ENCODE measurements at places on chromosomes 5 and 9. TPM values are rescaled to one million over a fixed set of nuclear protein-coding genes. Genes with fewer than 3 reads are reported as not detected.

WASHC1 gene
- 12.6 TPM for total RNA-seq

DNA sequence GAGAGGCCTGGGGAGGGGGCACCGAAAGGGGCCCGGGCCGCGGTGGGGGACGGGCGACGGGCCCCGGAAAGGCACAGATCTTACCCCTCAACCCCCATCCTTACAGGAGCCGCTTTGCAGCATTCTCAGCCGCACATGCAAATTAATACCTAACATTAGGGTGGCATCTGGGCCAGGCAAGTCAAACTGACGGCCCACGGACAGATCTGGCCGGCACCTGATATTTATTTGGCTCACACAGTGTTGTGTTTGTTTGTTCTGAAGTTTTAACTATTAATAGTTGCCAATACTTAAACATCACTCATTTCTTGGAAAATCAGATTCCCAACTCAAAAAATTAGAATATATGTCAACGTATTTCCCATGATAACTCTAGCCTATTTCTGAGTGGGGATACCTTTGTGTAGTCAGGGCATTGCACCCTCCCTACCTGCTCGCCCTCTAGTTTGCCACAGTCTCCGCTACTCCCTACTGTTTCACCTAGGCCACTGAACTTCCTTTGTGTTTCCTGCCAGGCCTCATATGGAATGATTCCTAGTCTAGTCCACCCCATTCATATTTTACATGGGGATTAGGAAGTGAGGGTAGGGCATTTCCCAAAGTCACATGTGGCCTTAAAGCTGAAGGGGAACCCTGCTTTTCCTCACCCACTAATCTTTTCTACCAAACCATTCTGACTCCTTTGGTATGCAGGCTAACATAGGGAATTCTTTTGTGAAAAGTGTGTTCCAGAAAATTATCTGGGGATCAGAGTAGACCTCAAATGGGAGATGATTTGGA, 71.9 kb upstream of the LARP1 start:
- no peak for DNase-seq

- no peak for DNase-seq
These were observed 196.2 kb downstream of the AOPEP start for GRCh38 chr9:94922691-94923107.

DNA sequence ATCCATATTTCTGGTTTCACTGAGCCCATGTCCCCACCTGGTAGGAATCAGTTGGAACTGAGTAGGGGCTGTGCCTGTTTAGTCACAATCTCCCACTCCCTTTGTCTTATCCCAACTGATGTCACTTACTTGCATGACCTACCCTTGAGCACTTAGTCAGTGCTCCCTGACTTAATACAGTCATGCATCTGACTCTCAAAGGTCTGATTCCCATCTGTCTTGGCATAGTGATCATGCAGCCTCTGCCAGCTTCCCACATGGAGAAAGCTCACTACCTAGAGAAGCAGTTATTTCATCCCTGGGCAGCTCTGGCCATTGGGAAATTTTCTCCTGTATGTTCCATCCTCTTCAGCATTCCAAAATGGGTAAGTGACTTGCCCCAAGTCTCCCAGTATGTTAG, 24.8 kb downstream of the ABLIM3 start:
- no peak for DNase-seq

DNA sequence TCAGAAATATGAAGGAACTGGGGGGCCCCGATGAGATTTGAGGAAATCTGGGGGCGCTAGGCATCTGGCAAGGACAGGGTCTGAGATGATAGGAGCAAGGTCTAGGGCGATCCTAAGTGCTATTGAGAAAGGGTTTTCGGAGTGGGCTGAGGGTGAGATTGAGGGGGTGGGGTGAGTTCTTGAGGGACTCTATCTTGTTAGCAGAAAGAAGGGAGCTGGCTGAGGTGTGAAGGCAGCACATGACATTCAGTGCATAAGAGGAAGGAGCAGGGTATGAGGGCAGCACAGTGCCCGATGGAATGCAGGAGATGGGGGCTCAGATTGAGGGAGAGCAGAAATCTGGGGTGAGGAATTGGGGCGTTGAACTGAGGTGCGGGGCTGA, 640 bp downstream of the TRIM32 start:
- DNase-seq, result no peak

DNA sequence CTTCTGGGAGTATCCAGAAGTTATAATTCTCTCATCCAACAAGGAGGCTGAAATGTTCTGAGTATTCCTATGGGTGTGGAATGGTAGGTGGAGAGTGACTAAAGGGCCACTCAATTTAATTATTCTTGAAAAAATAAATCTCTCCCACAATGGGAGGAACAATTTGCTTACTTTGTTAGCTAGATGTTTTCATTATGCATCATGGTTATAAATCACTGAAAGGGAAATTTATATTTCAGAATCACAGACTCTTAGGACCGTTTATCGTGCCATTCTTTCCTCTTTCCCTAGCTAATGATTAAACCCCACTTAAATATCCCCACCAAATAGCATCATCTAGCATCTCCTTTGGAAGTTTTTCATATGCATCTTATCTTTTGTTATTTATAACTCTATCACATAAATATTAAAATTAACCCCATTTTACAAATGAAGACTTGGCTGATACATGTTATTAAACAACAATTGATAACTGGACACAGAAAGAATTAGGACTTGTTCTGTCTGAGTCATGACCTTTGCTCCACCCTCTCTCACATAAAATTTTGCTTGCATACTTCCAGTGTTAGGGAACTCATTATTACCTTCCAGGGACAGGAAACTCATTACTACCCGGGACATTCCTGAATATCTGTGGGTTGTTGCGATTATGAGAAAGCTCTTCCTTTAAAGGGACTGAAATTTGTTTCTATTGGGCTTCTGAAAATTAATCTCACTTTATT, 94.9 kb upstream of the NMUR2 start:
- DNase-seq, result no peak

ACTBL2 gene
- total RNA-seq, result not detected

- no peak for DNase-seq
These were observed 70.4 kb downstream of the SFXN1 start for GRCh38 chr5:175548626-175549311.

GRCh38 chr9:116998305-116998704, 311.2 kb downstream of the TRIM32 start:
- no peak for DNase-seq

- DNase-seq, result no peak
These were observed 95.6 kb downstream of the NR6A1 start for GRCh38 chr9:124675261-124676158.

GPR151 gene
- not detected for total RNA-seq

GRCh38 chr9:19022206-19022605, 10.8 kb downstream of the SAXO1 start:
- no peak for DNase-seq

SLC4A9 gene
- not detected for total RNA-seq

DNA sequence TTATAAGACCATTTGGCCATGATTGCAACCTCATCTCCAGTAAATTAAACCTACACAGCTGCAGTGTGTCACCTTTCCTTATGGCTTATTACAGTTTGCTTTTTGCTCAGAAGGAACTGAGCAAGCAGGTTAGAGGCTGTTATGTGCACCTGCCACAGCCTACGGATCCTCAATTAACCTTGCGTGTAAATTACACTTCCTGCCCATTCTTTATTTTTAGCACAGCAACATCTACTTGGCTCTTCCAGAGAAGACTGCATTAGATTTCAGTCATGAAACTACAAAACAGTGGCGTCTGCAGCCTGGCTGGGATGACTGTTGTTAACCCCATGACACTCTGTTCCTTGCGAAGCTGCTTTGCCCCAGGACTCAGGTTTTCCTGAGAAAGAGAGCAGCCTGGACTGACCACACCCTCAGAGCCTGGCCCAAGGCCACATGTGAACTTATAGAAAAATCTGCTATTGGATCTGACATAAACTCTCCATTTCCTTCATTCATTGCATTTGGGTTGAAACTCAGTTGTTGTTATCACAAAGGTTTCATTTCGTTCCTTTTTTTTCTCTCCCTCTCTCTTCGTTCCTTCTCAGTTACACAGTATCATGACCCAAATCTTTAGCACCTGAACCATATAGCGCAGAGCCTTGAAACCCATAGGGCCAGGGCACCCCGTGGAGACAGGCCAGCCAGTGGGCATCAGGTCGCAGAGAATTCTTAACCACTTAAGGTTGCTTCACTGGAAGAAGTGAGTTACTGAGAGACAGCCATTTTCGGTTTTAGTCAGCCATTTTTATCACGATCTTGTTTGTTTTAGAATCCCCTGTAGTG, 138.6 kb downstream of the PALM2AKAP2 start:
- no peak for DNase-seq

DNA sequence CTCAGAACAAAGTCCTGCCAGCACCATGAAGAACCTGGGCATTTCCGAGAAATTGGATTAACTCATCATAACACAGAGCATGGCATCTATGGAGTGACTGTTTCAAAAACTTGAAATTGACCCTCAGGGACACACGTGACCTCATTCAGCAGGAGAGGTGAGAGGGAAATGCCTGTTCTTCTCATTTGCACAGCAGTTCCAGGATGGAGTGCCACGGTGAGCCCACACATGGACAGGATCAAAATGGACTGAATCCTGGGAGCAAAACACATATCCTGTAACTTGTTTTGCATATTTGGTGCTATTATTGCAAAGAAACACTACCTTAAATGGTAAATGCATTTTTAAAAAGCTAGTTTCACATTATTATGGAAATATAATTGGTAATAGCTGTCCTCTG, 256.1 kb upstream of the IRX2 start:
- no peak for DNase-seq

GRCh38 chr5:65812648-65813047, 90.6 kb downstream of the NLN start:
- DNase-seq, result no peak

GRCh38 chr5:58778888-58779287, 196.0 kb downstream of the RAB3C start:
- DNase-seq, result no peak

- DNase-seq, result no peak
These were observed 80.5 kb downstream of the FNBP1 start for GRCh38 chr9:129962451-129962864.

- peak; percentile 90 for DNase-seq
These were observed 1.4 kb downstream of the ATOSB start for GRCh38 chr9:35114113-35114839.

CMYA5 gene
- 917 TPM for total RNA-seq

SEMA6A gene
- total RNA-seq, result 6.3 TPM

- DNase-seq, result no peak
These were observed 374.2 kb downstream of the PDE4D start for GRCh38 chr5:59519338-59519737.
